Thyroid gland (tissue), 4 donors: ENCODE measurements at places on chromosomes 2 and 18. TPM values are rescaled to one million over a fixed set of nuclear protein-coding genes. Genes with fewer than 3 reads are reported as not detected.

DNA sequence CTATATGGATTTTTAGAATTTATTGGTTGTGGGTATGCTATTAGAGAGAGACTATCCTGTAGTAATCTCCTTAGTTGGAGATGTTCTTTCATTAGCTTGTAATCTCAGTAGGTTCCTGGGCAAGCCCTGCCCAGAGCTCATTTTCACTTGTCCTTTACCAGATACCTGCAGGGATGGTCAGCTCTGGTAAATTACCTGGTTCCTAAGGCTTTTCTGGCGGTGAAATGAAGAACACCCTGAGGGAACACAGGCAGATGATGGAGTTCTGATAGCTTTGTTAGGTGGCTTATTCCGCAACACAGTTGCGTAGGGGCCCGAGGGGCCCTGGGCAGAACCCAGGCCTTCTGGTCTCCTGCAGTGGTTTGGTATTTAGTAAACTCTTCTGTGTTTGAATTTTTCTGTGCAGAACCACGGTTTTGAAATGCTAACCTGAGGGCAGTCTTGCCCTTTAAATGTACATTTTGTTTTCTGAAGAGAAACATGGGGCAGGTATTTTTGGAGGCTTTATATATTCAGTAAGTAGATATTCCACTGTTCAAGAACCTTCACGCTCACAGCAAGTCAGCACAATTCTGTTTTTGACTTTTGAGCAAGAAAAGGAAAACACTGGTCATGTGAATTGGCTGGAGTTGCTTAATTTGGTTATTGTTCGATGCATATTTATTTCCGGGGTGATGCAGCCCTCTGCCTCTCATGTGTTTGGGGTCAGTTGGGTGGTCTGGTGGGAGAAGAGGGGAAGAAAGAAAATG, 22.4 kb downstream of the ZNF532 start:
- H3K27me3 ChIP-seq: no peaks in the 10 kb centered on the region
- DNase-seq: no peak
- peak overlapping the region; percentile 82 for H3K27ac ChIP-seq
- H3K4me3 ChIP-seq: no peak overlapping the region

DNA sequence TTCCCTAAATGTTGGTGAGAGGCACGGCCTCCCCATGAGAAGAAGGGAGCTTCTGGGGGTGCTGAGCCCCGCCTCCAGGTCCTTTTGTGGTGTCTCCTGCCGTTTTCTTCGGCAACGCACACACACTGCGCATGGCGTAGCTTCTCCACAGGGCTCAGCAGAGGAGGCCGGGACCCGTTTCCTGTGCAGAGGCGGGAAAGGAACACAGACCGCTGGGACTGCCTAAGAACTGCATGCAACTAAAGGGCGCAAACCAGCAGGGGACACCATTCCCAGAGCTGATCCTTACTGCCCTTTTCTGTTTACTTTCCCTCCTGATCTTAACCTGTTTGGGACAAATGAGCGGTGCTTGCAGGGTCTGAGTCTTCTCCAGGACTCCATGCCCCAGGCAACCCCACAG, 90.3 kb upstream of the CAPN13 start:
- H3K36me3 ChIP-seq: no peaks in the 10 kb centered on the region
- DNase-seq: no peak
- H3K27ac ChIP-seq: no peak overlapping the region
- H3K27me3 ChIP-seq: no peaks in the 10 kb centered on the region

TGFBRAP1 gene
- 40.8 TPM for total RNA-seq

- no peaks in the 10 kb centered on the region for H3K27me3 ChIP-seq
- no peak overlapping the region for H3K4me3 ChIP-seq
- no peak overlapping the region for H3K27ac ChIP-seq
- no peaks in the 10 kb centered on the region for H3K36me3 ChIP-seq
These were observed 309.0 kb downstream of the GULP1 start for GRCh38 chr2:188600536-188601210.
